ENCODE measurements at places on chromosomes 16 and 17.

DNA sequence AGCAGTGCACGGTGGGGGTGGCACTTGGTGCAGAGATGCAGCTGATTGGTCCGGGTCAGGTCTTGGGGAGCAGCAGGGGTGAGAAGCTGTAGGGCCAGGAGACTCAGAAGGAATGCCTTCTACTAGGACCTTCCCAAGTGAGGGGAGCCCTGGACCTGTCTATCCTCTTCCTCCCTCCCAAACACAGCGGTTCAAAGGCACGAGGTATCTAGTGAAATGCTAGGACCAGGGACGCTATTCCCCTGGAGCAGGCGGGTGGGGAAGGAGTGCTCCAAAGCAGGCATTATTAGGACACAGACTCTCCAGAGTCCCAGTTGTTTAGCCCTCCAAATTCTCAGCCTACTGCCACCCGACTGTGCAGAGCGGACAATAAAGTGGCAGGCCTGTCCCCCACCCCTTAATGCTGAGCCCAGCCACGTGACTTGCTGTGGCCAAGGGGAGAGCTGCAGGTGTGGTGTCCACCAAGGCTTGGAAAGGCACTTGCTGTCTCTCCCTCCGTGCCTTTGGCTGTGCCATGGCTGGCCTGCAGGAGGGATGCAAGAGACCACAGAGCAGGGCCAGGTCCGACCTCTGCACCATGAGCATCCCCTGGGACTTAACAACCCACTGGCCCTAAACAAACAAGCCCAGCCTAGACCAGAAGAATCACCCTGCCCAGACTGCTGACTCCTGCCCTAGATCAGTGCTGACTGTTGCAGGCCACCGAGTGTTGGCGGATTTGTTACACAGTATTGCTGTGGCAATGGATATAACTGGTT is 97.2 kb downstream of the TBC1D16 start:
- DNase-seq, result no peak

- DNase-seq, result no peak
Measured at GRCh38 chr16:82055117-82055516, 20.1 kb downstream of the HSD17B2 start.

GRCh38 chr16:51834133-51834532 is 683.1 kb upstream of the SALL1 start:
- no peak for DNase-seq

- no peak for DNase-seq
Measured at GRCh38 chr17:41071606-41072360, 6.1 kb upstream of the KRTAP2-4 start.

DNA sequence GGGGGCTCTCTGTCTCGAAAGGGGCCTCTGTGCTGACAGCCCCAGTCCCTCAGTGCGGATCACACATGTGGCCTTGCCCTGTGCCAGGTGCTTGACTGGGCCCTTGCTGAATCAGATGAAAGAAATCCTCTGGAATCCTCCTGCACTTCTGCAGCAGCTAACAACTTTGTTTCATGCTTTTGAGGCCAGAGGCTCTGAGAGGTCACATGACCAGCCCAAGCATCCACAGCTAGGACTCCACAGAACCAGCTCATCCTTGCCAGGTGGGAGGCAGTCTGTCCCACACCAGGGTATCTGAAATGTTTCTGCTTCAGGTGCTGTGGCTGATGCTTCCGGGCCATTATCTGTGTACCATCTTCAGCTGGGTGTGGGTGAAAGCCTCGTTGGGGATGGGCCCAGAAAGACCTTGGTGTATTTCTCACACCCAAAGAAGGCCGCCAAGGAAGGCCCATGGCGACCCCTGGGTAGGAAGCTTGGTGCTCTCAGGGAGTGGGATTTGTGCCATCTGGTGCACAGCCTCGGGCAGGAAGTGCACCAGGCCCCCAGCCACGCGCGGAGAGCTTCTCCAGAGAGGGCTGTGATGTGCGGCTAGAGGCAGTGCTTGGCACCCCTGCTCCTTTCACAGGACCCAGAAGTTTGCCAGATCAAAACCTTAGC is 143.8 kb downstream of the CLEC16A start:
- DNase-seq, result no peak
